ENCODE measurements at places on chromosomes 1 and 21.

GRCh38 chr21:38714999-38715398 is 90.7 kb upstream of the ETS2 start:
- no peak for DNase-seq

- no peak for DNase-seq
Observed at GRCh38 chr1:245183429-245183828, 28.6 kb downstream of the KIF26B start.

GRCh38 chr1:16302709-16303627 is 49.3 kb downstream of the FBXO42 start:
- peak; percentile 23 for DNase-seq

GRCh38 chr1:30929944-30930525 is 21.5 kb upstream of the SDC3 start:
- DNase-seq: no peak

GRCh38 chr21:29726044-29726443 is 213.8 kb downstream of the GRIK1 start:
- no peak for DNase-seq

DNA sequence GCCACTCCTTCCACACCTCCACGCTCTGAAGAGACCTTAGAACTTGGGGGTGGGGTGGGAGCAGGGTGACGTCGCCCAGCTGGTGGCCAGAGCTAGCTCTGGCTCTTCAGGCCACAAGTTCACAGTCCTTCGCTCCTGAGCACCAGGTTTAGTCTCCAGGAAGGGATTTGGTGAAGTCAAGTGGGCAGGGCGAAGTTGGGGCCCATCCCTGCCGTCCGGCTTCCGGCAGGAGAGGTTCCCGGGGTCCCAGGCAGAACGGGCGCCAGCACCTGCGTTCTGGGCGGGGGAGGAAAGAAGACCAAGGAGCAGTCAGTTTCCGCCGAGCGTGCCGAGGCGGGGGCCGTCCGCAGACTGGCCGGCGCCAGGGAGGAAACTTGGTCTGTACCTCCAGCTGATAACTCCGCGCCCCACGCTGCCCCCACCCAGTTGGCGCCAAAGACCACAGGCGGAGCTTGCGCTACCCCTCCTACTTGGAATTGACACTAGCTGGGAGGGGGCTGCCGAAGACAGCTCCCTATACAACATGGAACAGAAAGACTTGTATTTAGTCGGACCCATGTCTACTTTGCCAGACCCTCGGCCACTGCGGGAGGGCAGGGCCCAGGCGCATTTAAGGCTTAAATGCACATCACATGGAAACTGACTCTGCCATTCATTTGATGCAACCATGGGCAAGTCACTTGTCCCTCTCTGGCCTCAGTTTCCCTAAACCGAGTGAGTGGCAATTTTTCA is 995 bp downstream of the ID3 start:
- DNase-seq: no peak

DNA sequence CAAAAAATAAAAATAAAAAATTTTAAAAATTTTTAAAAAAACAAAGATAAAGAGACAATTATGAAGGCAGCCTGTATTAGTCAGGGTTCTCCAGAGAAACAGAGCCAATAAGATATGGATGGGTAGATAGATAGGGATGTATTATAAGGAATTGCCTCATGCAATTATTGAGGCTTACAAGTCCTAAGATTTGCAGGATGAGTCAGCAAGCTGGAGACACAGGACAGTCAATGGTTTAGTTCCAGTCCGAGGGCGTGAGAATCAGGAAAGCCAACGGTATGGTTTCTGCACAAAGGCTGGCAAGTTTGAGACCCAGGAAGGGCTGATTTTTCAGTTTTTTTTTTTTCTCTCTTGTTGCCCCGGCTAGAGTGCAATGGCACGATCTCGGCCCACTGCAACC is 24.1 kb upstream of the EIF4G3 start:
- DNase-seq: no peak

DNA sequence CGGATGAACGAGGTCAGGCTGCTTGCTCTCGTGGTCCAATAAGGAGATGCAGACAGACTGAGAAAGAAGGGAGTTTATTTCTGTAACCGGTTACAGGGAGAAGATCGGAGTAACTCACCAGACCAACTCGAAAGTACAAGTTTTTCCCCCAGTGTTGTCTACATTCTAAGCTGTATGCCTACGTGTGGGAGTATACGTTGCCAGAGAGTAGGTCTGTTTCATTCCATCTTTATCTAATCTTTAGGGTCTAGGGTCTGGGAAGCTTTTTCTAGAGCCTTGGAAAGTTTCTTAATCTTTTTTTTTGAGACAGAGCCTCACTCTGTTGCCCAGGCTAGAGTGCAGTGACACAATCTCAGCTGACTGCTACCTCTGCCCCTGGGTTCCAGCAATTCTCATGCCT is 4.7 kb upstream of the PADI1 start:
- DNase-seq: no peak

GRCh38 chr1:120133228-120133927 is 42.9 kb downstream of the SEC22B start:
- DNase-seq: no peak

GRCh38 chr1:207893737-207894582 is 17.0 kb downstream of the CD34 start:
- DNase-seq: no peak

DNA sequence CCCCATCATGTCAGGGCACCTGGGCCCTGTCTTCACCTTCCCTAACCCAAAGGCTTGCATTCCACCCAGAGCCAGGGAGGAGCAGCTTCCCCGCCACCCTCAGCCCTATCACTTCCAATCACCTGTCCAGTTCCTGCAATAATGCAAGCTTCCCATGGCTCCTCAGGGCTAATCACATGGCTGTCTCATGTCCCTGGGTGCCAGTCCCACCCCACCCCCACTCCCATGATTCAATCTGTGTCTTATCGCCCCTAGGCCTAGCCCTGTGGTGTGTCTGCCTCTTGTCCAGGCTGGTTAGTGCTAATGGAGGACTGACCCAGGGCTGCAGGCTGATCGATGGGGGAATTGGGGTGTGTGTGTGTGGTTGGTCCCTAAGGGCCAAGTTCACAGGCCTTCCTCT is 11.0 kb upstream of the PEAR1 start:
- peak; percentile 36 for DNase-seq

- no peak for DNase-seq
Observed at GRCh38 chr1:166080967-166081870, 85.6 kb downstream of the FAM78B start.

DNA sequence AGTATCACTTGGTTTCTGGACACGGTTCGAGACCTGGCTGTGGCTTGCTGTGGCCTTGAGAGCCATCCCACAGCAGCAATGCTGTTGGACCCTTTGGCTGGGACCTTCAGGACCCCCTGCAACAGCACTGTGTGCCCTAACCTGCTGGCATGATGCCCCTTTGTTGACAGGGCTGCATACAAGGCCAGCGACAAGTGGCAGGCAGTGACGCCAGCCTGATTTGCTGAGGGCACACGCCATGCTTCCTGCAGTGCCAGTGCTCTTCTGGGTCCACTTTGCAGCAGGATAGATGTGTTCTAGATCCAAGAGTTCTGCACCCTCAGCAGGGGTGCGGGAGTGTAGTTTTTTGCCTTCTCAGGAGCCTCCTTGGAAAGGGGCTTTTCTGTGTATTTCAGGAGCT is 32.8 kb downstream of the COQ8A start:
- no peak for DNase-seq

DNA sequence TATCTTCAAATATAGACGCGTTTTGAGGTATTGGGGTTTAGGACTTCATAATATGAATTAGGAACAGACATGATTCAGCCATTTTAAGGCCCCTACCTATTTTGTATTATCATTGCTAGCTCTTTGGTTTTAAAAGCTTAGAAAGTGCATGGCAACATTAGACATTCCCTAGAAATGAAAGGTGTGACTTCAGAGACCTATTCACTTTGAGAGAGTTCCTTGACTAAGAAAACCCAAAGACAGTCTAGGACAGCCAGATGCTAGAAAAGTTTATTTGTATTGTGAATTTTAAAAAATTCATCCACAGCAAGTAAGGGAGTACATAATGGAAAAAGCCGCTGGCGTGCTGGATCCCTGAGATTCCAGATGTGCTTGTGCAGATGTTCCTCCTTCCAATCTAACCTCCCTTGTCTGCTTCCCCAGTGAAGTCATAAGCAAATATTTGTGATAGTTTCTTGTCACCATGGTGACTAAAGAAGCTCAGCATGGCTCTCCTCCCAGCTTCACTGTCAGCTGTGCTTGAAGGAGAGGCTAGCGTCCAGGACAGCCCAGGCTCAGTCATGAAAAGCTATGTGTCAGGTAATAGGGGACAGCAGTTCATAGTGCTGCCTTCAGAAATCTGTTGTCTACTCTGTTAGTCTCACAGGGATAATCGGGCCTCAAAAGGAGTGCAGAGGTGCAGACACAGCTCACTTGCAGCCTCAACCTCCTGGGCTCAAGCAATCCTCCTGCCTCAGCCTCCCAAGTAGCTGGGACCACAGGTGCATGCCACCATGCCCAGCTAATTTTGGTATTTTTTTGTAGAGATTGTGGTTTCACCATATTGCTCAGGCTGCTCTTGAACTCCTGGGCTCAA is 34.8 kb downstream of the KPNA6 start:
- DNase-seq: no peak

DNA sequence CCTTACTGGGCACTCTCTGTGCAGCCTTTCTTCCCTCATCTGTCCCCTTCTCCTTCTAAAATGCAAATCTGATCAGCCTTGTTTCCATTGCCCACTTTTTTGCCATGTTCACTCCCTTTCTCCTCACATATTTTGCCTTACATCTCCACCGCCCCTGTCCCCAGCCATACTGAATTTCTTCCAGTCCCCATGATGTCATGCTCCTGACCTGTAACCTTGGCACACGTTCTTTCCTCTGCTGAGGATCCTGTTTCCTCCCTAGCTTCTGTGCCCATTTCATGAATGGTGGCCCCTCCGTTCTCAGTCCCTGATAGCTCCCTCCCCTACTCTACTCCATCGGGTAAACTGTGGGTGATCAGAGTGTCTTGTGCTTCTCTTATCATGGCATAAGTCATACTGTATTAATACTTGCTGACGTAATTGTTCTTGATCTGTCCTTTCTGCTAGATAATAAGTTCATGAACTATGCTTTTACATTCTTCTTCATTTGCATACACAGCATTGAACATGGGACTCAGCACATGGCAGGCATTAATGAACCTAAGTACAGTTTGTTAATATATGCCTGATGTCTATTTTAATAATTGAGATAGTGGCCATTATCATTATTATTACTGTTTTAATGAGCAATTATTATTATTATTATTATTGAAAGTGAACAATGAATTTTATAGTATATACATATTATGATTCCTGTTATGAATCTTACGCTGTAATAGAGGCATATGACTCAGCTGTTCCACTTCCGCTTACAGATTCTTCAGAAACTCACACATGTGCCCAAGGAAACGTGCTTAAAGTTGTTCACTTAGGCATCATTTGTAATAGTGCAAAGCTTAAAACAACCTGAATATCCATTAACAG is 28.5 kb downstream of the MAP3K21 start:
- DNase-seq: no peak

GRCh38 chr1:157163273-157164127 is 25.3 kb upstream of the ETV3 start:
- peak; percentile 70 for DNase-seq

DNA sequence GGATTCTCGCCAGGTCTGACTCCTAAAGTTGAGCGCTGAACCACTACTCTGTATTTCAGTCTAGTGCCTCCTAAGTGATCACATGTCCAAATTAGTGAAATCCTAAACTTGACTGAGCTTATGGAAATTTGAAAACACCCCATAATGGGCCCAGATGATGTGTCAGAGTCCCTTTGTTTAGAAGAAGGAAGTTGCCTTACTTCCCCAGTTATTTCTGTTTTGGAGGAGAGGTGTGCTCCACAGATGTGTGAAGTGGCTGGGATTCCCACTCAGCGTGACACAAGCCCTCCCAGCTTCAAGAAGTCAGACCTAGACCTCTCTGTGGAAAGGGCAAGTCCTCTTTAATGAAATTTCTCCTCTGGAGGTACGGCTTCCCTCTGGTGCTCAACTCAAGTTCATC is 188.8 kb downstream of the TTLL7 start:
- no peak for DNase-seq

DNA sequence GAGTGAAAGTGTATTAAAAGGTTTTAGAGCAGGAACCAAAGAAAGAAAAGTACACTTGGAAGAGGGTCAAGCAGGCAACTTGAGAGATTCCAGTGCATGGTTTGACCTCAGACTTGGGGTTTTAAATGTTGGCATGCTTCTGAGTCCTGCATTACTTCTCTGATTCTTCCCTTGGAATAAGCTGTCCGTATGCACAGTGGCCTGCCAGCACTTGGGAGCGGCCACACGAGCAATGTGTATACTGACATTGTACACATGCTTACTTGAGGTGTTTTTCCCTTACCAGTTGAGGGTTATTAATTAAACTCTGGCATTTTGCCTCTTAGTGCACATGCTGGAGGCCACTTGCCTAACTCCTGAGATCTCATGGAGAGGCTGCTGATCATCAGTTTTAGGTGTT is 786.6 kb upstream of the RGS18 start:
- no peak for DNase-seq

GRCh38 chr1:5227114-5227513 is 572.7 kb downstream of the AJAP1 start:
- DNase-seq: no peak

GRCh38 chr1:9340864-9341263 is 48.2 kb downstream of the SPSB1 start:
- DNase-seq: no peak

DNA sequence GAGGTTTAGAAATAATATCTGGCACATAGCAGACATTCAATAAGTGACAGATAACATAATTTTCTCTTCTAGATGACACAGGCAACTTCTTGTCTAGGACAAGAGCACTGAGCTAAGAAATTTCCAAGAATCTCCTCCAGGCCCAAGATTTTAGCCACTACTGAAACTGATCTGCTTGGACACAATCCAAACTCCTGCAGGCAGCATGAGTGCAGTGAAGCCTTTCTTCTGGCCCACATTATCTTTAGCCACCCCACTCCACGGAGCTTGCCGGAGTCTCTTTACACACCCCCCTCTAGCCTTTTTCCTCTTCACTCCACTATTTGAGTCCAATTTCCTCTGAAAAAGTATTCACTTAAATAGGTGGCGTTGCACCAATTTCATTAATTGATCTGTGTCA is 142.9 kb upstream of the DUSP10 start:
- DNase-seq: no peak

DNA sequence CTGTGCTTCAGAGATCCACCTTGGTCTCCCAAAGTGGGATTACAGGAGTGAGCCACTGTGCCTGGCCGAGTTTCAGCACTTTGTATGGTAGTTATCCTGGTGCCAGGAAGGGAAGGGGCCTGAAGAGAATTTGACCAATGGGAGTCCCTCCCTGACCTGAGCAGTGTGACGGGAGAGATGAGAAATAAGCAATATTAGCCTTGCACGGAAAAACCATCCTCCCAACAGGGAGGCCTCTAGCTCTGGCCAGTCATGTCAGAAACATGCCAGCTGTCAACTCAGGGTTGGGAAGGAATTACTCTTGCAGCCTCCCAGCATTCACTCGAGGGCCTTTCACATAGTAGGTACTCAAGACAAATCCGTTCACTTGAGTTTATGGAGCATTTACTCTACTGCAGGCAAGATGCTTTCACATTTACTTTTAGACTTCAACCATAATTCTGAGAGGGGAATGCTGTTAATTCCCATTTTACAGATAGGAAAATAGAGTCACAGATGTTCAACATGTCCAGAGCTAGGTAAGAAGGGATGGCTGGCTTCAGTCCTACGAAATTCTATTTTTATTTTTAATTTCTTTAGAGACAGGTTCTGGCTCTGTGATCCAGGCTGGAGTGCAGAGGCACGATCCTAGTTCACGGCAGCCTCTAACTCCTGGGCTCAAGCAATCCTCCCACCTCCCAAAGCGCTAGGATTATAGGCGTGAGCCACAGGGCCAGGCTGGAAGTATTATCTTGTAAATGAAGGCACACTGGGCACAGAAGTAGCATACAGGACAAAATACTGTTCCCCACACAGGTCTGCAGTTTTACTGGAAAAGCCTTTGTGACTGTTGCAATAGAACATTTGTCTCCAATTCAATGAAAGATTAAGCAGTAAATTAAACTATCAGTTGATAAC is 3.2 kb upstream of the ATP13A2 start:
- DNase-seq: no peak
